Melanocyte of skin (primary cell): ENCODE measurements at places on chromosomes 2 and 18. TPM values are rescaled to one million over a fixed set of nuclear protein-coding genes. Genes with fewer than 3 reads are reported as not detected.

The KCNG2 gene
- total RNA-seq = not detected in 2 replicates

The CROCC2 gene
- total RNA-seq = under 0.01 TPM in 2 replicates

The MXD1 gene
- total RNA-seq = 4.8 and 5.8 TPM in 2 replicates

The LPIN1 gene
- 45.5 and 58.6 TPM in 2 replicates for total RNA-seq

The SERPINB11 gene
- not detected in 2 replicates for total RNA-seq

The DAPL1 gene
- 1.3 and 5.9 TPM in 2 replicates for total RNA-seq

The SMARCAL1 gene
- 17.2 and 22.5 TPM in 2 replicates for total RNA-seq

The OSR1 gene
- 0.46 TPM in 1 of 2 replicates, not detected in the other for total RNA-seq

The HOXD12 gene
- total RNA-seq = 0.36 TPM in 1 of 2 replicates, not detected in the other

The RTP5 gene
- not detected in 2 replicates for total RNA-seq

The VIT gene
- not detected in 2 replicates for total RNA-seq

The TAF4B gene
- total RNA-seq = 27.3 and 39.6 TPM in 2 replicates

The SERPINB13 gene
- total RNA-seq = not detected in 2 replicates

The HYCC2 gene
- 13.4 and 18.5 TPM in 2 replicates for total RNA-seq

The SERPINB4 gene
- not detected in 2 replicates for total RNA-seq

The COQ10B gene
- 46.9 and 48.2 TPM in 2 replicates for total RNA-seq
